NCI-H1417 treated with DMSO at 0.1 percent for 48 hours (cell line): ENCODE measurements at places on chromosomes 5 and 9.

DNA sequence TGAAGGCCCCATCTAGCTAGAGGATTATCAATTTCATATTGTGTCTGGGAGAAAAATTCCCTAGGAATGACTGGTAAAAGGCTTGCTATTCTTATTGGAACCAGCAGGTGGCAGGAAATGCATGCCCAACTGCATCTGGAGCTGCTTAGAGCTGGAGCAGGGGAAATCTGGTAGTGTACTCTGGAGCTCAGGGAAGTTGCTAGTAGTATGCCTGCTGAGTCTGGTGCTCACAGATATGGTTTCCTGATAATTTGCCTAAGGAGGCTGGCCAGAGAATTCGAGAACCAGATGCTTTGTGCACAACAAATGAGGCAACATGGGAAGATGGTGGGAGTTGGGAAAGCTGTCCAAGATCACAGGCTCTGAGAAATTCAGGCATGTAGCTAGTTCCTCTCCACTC lies 53.7 kb downstream of the G3BP1 start:
- peak; percentile 19 for DNase-seq

GRCh38 chr9:88537761-88538091 lies 2.7 kb downstream of the NXNL2 start:
- DNase-seq, result no peak

GRCh38 chr9:91045041-91045440 lies 243.4 kb downstream of the SYK start:
- no peak for DNase-seq

DNA sequence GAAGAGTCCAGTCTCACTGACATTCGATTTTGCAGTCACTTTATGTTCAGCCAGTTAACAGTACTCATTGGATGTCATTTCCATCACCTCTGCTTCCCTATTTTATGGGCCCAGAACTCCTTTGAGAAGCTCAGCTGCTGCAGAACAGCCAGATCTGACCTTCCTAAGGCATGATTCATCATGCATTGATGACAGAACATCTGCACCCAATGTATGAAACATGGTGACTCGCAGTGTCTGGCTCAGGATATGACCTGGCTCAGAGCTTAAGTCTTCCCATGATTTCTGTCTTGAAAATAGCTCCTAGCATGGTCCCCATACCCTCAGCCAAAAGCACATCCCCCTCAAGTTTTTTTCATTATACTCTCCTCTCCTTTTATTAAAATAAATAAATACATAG lies 92.6 kb upstream of the TRIM32 start:
- DNase-seq, result no peak

DNA sequence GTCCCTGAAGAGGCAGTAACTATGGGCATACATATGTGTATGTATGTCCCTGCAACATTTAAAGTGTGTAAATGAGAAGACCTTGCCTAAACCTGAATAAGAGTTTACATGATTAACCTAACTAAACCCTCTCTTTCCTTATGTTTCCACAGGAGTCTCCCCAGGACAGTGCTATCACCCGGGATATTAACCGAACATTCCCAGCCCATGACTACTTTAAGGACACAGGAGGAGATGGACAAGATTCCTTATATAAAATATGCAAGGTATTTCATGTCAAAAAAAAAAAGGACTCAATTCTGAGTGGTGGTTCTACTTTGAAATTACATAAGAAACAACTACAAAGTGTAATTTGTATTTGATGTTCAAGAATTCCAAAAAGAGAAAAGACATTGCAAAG lies 31.7 kb downstream of the GPR21 start:
- DNase-seq, result no peak

GRCh38 chr5:91101600-91102379 lies 281.3 kb downstream of the ARRDC3 start:
- no peak for DNase-seq

GRCh38 chr5:148541054-148541835 lies 113.1 kb downstream of the HTR4 start:
- no peak for DNase-seq

DNA sequence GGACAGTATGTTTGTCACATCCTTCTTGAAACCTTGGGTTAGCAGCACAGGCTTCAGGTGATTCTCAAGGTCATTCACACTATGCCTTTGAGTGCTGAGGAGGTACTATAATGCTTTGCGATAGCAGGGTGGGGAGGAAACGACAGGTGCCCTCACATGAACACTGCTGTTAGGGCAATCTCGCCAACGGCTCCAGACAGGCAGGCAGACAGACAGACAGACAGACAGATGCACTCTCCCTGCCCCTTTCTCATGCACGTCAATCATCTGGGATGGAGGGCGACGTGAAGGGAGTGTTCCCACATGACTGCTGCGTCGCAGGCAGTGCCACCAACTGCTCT lies 82.9 kb downstream of the RAPGEF1 start:
- no peak for DNase-seq

- no peak for DNase-seq
Measured at GRCh38 chr5:12876541-12877298, 972.5 kb upstream of the CTNND2 start.

GRCh38 chr5:137341831-137342230 lies 157.3 kb downstream of the SPOCK1 start:
- no peak for DNase-seq

DNA sequence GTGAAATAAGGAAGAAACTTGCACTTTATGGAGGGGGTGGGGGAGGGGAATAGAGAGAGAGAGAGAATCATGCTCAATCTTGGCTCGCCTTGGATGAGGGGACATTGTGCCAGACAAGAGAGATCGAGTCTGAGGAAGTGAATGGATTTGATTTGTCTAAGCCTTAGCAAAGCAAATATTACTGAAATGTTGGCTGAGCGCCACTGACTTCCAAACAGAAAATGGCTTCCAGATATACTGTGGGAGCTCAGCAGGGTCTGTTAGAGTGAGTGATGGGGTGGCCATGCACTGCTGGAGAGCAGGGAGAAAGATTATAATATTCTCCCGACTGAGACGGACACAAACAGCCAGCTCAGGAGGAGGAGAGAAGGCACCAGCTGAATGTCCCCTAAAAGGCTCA lies 34.5 kb downstream of the BRINP1 start:
- no peak for DNase-seq

DNA sequence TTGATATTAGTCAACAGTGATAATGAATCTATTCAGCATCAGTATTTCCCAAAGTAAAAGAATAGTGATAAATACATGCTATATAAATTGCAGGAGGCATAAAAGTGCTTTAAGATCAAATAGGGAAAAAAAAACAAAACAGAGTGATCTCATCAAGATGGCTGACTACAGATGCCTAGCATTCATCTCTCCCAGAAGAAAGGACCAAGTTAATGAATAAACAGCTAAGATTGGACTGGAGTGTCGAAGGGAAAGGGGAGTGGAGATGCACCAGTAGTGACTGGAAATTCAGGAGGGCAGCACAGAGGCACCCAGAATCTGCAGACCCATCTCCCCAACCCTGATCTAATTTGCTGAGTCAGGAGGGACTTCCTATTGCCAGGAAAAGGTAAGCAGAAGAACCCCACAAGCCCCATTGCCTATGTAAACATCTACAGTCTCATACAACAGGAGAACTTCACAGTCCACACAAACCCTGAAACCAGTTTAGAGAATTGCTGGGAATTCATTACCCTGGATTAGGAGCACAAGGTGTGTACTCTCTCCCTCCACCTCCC lies 699.4 kb downstream of the PTPRD start:
- DNase-seq, result no peak

GRCh38 chr9:135242406-135242805 lies 154.9 kb downstream of the OLFM1 start:
- DNase-seq, result no peak

DNA sequence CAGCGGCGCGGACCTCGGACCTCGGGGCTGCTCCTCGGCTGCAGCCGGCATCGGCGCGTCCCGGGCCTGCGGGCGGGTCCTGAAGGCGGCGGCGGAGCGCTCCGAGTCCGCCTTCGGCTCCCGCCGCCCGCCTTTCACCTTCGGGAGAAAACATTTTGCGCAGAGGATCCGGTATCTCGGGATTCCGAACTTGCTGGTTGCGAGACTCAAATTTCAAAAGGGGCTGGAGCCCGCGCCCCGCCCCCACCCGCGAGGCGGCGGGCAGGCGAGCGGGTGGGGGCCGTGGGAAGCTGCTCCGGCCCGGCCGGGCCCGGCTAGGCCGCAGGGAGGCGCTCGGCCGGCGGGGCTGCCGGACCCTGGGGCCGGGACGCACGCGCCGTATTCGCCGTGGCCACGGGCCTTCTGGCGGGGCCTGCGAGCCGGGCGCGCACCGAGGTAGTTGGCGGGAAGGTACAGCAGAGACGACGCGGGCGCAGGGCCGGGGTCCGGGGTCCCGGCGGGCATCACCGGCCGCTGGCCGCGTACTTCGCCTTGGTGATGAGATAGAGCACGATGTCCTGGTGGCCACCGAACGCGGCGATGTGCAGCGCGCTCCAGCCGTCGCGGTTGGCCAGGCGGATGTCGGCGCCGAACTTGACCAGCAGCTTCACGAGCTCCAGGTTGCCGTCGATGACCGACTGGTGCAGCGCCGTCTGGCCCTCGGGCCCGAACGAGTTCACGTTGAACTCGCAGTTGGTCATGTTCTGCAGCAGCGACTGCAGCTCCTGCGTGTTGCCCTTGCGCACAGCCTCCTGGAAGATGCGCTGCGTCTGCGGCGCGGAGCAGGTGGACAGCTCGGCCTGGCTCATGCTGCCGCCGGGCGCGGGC lies 757 bp downstream of the NRARP start:
- no peak for DNase-seq

DNA sequence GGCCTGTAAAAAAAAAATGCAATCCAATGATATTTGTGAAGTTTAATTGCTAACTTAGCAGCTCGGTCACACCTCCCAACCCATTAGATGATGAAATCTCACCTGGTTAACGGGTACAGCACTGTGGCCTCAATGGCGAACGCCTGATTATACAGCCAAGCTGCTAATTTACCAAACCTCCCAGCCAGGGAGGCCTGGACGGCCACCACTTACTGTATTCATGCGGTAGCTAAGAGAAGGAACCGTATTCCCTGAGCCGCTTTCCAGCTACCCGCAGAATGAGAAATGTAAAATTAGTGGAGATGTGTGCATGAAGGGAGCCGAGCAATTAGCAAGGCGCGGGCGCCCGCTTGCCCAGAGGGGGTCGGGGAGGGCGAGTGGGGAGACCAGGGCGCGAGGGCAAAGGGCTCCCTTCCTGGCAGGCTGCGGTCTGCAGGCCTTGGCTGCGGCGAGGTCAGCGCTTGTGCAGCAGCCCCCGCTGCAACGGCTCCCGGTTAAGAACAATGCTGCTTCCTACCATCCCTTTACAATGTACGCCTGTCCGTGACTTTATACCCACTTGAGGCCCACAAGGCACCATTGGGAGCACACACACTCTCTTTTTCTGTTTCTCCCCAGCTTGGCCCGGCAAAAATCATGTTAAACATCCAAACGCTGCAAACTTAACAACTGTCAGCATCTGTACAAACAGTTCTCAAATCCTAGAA lies 70.4 kb upstream of the TBCA start:
- no peak for DNase-seq

DNA sequence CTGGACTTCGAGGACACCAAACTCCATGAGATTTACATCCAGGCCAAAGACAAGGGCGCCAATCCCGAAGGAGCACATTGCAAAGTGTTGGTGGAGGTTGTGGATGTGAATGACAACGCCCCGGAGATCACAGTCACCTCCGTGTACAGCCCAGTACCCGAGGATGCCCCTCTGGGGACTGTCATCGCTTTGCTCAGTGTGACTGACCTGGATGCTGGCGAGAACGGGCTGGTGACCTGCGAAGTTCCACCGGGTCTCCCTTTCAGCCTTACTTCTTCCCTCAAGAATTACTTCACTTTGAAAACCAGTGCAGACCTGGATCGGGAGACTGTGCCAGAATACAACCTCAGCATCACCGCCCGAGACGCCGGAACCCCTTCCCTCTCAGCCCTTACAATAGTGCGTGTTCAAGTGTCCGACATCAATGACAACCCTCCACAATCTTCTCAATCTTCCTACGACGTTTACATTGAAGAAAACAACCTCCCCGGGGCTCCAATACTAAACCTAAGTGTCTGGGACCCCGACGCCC lies 1.3 kb downstream of the PCDHGC3 start:
- no peak for DNase-seq

DNA sequence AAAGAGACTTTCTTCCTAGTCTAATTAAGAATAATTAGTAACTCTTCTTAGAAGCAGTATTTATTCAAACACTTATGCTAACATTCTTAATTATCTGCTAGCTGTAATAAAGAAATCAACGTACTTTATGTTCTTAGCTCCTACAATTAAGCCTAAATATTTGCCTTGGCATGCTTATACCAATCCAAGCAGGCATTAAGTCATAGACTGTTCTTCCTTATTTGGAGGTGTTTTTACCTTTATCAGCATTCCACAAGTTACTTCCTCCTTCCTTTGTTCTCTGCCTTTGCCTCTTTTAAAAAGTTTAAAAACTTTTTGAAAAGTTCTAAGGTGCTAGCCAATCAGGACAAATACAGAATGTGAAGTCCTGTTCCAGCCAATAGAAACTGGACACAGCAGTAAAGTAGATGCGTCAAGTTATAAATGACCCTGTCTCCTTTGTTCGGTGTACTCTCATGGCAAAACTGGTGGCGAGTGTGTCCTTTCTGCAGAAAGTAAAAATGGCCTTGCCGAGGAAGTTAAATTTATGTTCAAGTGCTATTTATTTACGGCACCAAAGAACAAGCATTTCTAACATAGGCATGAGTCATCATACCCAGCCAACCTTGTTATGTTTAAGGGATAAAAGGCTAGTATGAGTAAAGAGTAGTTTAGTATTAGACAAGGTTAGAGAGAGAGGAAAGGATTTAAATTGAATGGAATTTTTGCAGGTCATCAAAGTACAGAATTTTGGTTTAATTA lies 58.6 kb downstream of the GPBP1 start:
- DNase-seq, result no peak

- DNase-seq, result no peak
Measured at GRCh38 chr5:122182491-122182921, 53.2 kb downstream of the ZNF474 start.

DNA sequence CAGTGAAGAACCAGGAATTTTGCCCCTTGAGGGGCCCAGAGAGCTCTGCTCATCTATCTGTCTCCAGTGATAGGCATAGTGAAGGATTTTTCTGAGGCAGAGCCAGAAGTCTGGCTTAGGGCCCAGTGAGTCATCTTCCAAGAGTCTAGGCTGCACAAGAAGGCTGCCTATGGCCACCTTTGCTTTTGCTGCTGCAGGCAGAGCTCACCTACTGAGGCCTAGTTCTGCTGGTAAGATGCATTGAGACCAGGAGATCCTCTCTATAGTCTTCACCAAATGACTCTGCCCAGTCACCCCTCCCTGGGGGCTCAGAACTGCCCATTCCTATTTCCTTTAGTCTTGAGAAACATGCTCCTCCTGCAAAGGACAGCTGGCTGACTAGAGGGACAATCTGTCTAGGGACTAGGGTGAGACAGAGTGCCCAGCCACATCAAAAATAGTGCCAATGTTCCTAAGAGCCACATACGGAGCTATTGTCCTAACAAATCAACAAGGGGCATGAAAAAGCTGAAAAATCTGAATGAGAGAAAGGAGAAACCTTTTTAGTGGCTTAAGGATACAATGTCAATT lies 40.3 kb upstream of the CDKN2AIPNL start:
- DNase-seq, result no peak

- no peak for DNase-seq
Measured at GRCh38 chr9:134671341-134672113, 29.9 kb downstream of the COL5A1 start.

GRCh38 chr5:98333921-98334320 lies 439.5 kb upstream of the RGMB start:
- DNase-seq, result no peak

- DNase-seq, result peak; percentile 5
Measured at GRCh38 chr5:177500685-177501522, 3.5 kb upstream of the PDLIM7 start.

- DNase-seq, result no peak
Measured at GRCh38 chr9:76876098-76876497, 29.8 kb downstream of the PRUNE2 start.
